Dermis blood vessel endothelial cell (primary cell): ENCODE measurements at places on chromosomes 11 and 22. TPM values are rescaled to one million over a fixed set of nuclear protein-coding genes. Genes with fewer than 3 reads are reported as not detected.
A peak's percentile ranks its signal among the peaks of the same experiment; 100 is the strongest.

CATSPERZ gene
- total RNA-seq: not detected in 2 replicates

DNA sequence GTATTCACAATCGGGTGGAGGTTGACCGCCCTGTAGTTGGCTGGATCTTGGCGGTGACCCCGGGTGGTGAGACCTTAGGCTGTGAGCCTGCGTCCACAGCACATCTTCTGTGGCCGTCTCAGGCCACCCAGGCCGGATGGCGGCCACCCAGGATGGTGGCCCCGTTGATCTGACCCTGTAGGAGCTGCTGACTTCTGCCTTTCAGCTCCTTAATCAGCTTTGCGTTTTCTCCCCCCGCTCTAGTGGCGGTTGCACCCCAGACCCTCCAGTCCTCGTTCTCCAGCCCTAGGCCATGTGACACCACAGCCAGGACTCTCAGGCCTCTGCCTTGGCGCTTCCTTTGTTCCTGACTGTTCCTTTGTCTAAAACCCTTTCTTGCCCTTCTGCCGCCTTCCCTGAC, 244.0 kb downstream of the TBC1D22A start:
- DNase-seq: no peak

GRCh38 chr11:112554586-112554985, 293.9 kb upstream of the PLET1 start:
- no peak for DNase-seq

DNA sequence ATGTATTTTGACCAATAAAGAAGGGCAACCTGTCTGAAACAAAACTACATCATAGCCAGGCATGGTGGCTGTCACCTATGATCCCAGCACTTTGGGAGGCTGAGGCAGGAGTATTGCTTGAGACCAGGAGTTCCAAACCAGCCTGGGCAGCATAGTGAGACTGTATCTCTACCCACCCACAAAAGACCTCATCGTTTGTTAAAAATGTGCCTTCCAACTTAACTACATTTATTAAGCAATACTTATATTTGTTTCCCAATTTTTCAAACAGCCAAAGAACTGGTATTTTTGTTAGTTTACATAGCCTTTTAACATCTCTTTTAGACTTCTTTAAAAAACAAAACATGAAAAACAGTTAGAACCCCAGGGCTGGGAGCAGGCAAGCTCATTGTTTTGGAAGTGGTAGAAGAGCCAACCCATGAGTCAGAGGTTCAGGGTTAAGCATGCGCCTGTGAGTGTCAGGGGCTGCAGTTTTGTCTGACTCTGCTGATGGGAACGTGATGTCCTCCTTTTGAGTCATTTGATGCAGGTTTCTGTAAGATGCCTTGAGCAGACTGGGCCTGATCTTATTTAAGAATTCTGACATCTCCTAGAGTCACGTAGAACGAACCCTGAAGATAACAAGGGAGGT, 53.9 kb upstream of the CRTAM start:
- DNase-seq: peak; percentile 78

- peak; percentile 34 for DNase-seq
These were observed 13.8 kb downstream of the UQCR10 start for GRCh38 chr22:29780748-29781676.

PC gene
- 10.2 and 25.3 TPM in 2 replicates for total RNA-seq

DNA sequence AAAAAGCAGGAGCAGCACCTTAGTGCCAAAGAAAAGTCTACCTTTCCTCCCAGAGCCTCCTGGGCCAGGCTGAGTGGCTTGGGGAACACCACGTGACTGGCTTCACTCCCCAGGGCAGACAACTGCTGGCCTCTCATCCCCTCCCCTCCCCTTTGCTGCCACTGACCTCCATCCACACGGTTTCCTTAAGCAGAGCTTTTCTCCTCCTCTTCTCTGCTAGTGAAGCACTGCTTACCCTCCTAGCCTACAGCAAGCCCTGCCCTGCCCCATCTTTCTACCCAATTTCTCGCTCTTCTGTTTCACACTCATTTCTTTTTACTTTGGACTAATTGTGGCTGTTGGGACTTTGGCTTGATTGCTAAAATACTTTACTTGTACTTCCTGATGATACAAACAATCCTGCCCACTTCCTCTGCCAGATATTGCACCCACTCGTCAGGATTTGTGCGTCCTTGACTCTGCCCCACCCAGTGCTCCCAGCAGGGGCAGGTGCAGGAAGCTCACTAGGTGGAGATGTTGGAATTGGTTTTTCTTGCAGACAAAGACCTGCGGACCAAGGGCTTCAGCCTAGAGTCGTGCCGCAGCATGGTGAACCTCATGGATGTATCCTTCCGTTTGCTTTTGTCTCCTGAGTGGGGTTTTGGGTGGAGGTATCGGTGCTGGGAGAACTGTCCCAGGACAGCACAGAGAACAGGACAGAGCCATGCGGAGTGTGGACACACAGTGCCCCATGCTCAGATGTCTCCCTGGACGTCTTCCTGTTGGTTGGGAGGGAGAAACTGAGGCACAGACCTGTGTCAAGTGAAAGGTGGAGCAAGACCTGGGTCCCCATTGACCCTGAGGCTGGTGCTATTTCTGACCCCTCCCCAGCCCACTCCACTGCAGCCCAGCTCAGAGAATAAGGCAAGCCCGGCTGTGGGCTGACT, 27.3 kb downstream of the CAPN1 start:
- no peak for DNase-seq

TRIM49 gene
- under 0.01 TPM in 1 of 2 replicates, not detected in the other for total RNA-seq

- DNase-seq: no peak
These were observed 16.3 kb upstream of the C11orf87 start for GRCh38 chr11:109405671-109406070.

GRCh38 chr11:96288915-96289314, 54.1 kb downstream of the MAML2 start:
- no peak for DNase-seq

TSPO gene
- total RNA-seq: 361 and 465 TPM in 2 replicates

CHST1 gene
- total RNA-seq: 15.7 and 23.1 TPM in 2 replicates

DNA sequence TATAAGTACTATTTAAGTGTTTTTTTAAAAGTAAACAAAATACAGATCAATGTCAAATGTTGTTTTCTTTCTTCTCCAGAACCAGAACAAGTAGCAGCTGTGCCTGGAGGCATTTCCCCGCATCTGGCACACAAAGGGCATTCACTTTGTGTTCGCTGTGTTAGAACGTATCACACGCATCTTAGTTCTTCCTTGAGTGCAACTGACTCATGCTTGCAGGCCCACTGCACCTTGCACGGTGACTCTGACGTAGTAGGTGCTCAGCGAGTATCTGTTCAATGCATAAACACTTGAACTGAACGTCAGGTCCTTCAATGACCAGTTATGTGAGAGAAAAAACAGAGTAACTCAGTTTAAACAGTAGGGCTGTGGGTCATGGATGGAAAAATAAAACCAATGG, 3.5 kb downstream of the IFT27 start:
- DNase-seq: no peak

DNA sequence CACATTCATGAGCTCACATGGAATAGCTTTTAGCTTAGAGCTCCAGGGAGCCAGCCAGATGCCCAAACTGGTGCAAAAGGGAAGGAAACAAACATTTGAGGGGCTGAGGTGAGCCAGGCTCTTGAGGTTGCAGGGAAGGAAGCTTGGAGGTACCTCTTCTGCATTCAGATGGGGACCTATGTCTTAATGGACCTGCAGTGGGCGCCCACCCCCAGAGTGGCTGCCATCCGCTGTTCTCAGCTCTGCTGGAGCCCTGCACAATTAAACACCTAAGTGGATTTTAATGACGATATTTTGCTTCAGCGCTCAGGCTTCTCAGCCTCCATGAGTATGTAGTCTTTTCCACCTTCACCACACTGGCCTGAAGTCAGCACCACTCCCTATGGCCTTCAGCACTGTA, 100.8 kb downstream of the LDLRAD3 start:
- no peak for DNase-seq
